CD4-positive, alpha-beta T cell (primary cell): ENCODE measurements at places on chromosomes 16 and 17.

DNA sequence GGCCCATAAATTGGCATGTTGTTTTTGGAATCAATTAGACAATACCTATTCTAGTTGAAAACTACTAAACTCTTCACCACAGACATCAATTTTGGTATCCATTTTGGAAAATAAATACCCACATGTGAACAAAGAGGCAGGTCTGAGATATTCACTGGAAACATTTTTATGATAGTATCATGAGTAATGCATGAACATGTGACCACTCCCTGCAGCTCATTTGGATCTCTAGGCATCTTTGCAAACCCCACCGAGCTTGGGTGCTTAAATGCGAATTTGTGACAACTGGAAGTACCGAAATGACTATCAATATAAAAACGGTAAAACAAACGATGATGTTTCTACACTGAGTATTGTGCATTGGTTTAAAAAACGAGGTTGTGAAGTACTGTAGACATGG is 285.2 kb downstream of the IRF8 start:
- H3K4me1 ChIP-seq = no peaks in the 10 kb centered on the region
- H3K27me3 ChIP-seq = no peaks in the 10 kb centered on the region
- no peak for DNase-seq
- H3K27ac ChIP-seq = no peak overlapping the region
- H3K4me3 ChIP-seq = no peak overlapping the region
- no peaks in the 10 kb centered on the region for H3K36me3 ChIP-seq

GRCh38 chr16:48334325-48334724 is 50.9 kb downstream of the SIAH1 start:
- peaks cover 40% of the 10 kb centered on the region for H3K36me3 ChIP-seq
- no peaks in the 10 kb centered on the region for H3K27me3 ChIP-seq
- no peak for DNase-seq
- H3K4me3 ChIP-seq = no peak overlapping the region
- H3K4me1 ChIP-seq = no peaks in the 10 kb centered on the region

- no peak overlapping the region for H3K27ac ChIP-seq
- DNase-seq = no peak
- H3K27me3 ChIP-seq = peaks cover 10% of the 10 kb centered on the region
- no peak overlapping the region for H3K4me3 ChIP-seq
Measured at GRCh38 chr16:54651440-54652195, 279.0 kb upstream of the IRX5 start.

DNA sequence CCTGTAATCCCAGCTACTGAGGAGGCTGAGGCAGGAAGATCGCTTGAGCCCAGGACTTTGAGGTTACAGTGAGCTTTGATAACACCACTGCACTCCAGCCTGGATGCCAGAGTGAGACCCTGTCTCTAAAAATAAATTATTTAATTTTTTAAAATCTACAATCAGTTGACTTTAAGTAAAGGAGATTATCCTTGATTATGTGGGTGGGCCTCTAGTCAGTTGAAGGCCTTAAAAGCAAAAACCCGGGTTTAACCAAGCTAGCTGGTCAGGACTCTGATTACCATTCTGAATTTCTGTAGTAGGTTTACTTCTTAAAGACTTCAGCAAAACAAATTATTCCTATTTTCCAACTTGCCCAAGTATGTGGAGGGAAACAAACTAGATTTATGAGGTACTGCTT is 4.4 kb downstream of the RNF157 start:
- peaks cover 21% of the 10 kb centered on the region for H3K4me1 ChIP-seq
- H3K27ac ChIP-seq = no peak overlapping the region
- DNase-seq = no peak
- no peaks in the 10 kb centered on the region for H3K27me3 ChIP-seq

- H3K36me3 ChIP-seq = no peaks in the 10 kb centered on the region
- no peak for DNase-seq
- no peaks in the 10 kb centered on the region for H3K27me3 ChIP-seq
- H3K4me3 ChIP-seq = no peak overlapping the region
Measured at GRCh38 chr17:6539871-6540270, 16.5 kb downstream of the PITPNM3 start.

DNA sequence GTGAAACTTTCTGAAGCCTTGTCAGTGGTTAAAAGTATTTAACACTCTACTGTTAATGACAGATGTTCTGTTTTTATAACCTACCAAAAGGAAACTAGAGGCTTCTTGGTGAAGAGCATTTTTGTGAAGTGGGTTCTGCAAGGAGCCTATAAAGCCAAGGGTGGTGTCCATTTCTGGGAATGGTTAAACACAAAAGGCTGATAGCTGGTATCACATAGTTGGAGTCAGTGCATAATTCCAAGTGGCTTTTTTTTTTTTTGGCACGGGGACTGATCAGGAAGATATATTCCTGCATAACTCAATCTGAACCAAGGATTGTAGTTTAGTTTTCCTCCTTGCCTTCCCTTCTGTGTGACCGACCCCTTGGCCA is 27.6 kb upstream of the KPNB1 start:
- no peak overlapping the region for H3K4me3 ChIP-seq
- H3K27me3 ChIP-seq = no peaks in the 10 kb centered on the region
- H3K36me3 ChIP-seq = peaks cover 54% of the 10 kb centered on the region
- DNase-seq = no peak
